ENCODE measurements at places on chromosomes 16 and 17.

- no peaks in the 10 kb centered on the region for H3K36me3 ChIP-seq
- H3K4me1 ChIP-seq, result peaks cover 31% of the 10 kb centered on the region
- H3K27ac ChIP-seq, result no peak overlapping the region
These were observed 9.3 kb downstream of the CHD9 start for GRCh38 chr16:53064081-53064578.

DNA sequence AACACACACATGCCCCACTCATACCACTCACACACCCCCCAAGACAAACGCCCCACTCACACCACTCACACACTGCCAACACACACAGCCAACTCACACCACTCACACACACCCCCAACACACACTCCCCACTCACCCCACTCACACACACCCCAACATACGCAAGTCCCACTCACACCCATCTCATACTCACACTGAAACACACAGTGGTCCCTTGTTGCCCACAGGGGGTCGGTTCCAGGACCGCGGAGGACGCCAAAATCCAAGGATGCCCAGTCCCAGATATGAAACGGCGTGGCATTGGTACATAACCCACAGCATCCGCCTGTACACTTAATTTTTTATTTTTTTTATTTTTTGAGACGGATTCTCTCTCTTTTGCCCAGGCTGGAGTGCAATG, 20.9 kb downstream of the RNF213 start:
- H3K4me1 ChIP-seq, result peaks cover 15% of the 10 kb centered on the region
- no peak overlapping the region for H3K4me3 ChIP-seq
- H3K36me3 ChIP-seq, result peaks cover 48% of the 10 kb centered on the region
- no peaks in the 10 kb centered on the region for H3K27me3 ChIP-seq

DNA sequence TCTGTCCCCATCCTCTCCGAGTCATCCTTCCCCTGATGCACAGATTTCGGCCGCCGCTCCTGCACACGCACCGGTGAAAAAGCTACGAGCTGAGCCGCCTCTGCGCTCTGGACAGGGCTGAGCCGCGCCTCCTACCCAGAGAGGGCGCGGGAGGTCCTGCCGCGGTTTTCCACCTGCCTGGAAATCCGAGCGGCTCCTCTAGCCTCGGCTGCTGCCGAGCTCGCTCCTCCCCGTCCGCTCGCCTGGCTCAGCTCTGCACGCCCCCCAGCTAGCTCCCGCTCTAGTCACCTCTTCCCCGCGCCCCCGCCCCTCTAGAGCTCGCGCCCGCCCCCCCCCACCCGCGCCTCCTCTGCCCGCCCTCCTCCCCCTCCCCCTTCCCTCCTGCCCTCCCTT, 198 bp upstream of the SHISA9 start:
- no peak for DNase-seq
- H3K36me3 ChIP-seq, result no peaks in the 10 kb centered on the region
- peaks cover 3% of the 10 kb centered on the region for H3K4me1 ChIP-seq
- no peak overlapping the region for H3K27ac ChIP-seq
- peaks cover 55% of the 10 kb centered on the region for H3K27me3 ChIP-seq

DNA sequence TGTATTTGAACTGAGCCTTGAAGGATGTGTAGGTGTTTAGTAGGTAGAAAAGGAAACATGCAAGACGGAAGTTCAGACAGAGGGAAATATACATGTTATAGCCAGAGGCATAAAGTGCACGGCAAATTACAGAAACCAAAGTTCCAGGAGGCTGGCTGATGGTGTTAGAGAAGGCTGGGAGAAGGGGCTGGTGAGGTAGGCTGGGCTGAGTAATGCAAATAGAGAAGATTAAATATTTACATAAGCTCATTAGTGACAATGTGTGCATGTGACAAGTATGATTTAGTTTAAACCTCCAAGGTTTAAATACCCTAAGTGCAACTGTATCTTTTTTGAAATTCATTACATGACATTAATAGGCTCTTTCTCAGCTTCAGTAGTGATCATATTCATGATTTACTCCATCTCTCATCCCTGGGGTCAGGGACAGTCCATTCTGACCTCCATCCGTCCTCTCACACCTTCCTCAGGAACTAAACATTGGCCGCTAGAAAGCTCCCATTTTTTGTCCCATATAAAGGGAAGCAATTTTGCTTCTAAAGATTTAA, 399.8 kb upstream of the SALL1 start:
- no peak overlapping the region for H3K4me3 ChIP-seq
- H3K27me3 ChIP-seq, result no peaks in the 10 kb centered on the region
- DNase-seq, result no peak
- no peak overlapping the region for H3K27ac ChIP-seq
- H3K4me1 ChIP-seq, result no peaks in the 10 kb centered on the region

DNA sequence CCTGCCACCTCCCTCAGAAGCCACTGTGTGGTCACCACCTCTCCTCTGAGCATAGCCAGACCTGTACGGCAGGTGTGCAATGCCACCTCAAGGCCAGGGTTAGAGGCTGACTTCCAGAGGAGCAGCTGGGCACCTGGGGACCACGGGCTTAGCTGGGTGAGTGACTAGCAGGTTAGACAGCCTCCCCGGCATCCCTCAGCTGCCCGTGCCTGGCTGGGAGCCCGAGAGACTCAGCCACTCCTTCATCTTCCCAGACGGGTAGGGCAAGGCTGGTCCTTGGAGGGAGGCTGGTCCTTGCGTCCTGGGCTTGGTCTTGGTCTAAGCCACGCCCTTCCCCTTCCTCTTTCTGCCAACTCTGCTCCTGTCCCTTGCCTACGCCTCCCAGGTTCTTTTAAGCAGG, 7.8 kb downstream of the CRHR1 start:
- H3K27me3 ChIP-seq, result peaks cover 39% of the 10 kb centered on the region
- no peak overlapping the region for H3K27ac ChIP-seq
- no peak overlapping the region for H3K4me3 ChIP-seq
- no peaks in the 10 kb centered on the region for H3K4me1 ChIP-seq
- H3K36me3 ChIP-seq, result no peaks in the 10 kb centered on the region

- H3K36me3 ChIP-seq, result peaks cover 8% of the 10 kb centered on the region
- H3K27me3 ChIP-seq, result no peaks in the 10 kb centered on the region
- no peak overlapping the region for H3K27ac ChIP-seq
- H3K4me1 ChIP-seq, result no peaks in the 10 kb centered on the region
- no peak overlapping the region for H3K4me3 ChIP-seq
- DNase-seq, result no peak
These were observed 27.0 kb downstream of the NME3 start for GRCh38 chr16:1744338-1744840.

DNA sequence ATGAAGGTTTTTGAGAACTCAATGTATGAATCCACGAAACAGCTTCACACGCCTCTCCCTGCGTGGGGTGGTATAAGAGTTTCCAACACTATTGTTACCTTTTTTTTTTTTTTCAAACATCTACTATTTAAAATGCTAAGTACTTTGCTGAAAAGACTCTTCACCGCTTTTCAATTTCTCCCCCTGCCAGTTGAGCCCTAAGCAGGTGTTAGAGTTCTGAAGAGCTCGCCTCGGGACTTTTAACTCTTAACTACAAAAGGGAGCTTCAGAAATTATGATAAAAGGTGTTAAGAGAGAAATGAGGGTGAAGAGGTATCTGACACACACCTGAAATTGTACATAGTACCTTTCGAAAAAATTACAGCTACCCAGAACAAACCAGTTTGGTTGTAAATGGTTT, 20.9 kb upstream of the PSMD7 start:
- H3K4me1 ChIP-seq, result no peaks in the 10 kb centered on the region
- H3K36me3 ChIP-seq, result peaks cover 6% of the 10 kb centered on the region
- no peak overlapping the region for H3K27ac ChIP-seq
- no peak overlapping the region for H3K4me3 ChIP-seq
- no peak for DNase-seq
- peaks cover 20% of the 10 kb centered on the region for H3K27me3 ChIP-seq

DNA sequence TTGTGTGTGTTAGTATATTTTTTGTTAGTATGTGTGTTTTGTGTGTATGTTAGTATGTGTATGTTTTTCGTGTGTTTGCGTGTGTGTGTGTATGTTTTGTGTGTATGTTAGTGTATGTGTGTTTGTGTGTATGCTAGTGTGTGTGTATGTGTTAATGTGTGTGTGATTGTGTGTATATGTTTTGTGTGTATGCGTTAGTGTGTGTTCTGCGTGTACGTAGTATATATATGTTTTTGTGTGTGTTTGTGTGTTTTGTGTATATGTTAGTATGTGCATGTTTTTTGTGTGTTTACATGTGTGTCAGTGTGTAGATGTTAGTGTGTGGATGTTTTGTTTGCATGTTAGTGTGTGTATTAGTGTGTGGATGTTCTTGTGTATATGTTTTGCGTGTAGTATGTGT, 29.6 kb downstream of the RBFOX1 start:
- no peak overlapping the region for H3K27ac ChIP-seq
- H3K4me3 ChIP-seq, result no peak overlapping the region

DNA sequence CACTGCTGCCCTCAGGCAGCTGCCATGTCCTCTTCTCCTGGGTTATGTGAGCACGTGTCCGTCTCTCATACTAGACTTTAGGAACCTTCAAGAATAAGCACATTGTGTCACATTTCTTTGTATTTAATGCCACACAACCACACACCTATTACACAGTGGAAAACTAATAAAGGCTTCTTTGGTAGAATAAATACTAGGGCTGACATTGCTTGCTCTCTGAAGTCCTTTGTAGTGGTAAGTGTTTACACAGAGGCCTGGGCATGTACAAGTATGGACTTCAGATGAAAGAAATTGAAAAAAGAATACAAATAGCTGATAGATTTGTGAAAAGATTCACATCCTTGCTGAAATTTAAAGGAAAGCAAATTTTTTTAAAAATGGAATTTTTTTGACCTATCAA, 188.1 kb upstream of the CCL2 start:
- DNase-seq, result no peak
- H3K27me3 ChIP-seq, result peaks cover 1% of the 10 kb centered on the region
- no peak overlapping the region for H3K4me3 ChIP-seq
- no peaks in the 10 kb centered on the region for H3K36me3 ChIP-seq

- no peak overlapping the region for H3K4me3 ChIP-seq
- H3K27ac ChIP-seq, result no peak overlapping the region
- DNase-seq, result no peak
- no peaks in the 10 kb centered on the region for H3K4me1 ChIP-seq
- H3K36me3 ChIP-seq, result no peaks in the 10 kb centered on the region
These were observed 31.7 kb upstream of the STH start for GRCh38 chr17:45967378-45967777.

DNA sequence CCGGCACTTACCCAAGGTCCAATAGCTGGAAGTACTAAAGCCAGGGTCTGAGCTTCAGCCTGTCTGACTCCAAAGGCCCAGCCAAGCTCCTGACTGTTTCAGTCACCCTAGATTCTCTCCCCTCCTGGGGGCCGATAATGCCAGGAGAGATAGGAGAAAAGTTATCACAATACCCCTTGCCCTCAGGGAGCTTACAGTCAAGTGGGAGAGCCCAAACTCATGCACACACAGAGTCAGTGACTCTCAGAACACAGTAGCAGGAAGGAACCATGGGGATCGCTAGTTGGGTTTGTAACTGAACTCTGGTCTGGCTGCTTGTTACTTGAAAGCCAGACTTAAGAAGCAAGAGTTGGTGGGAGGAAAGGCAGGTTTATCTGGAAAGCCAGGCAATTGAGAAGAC, 14.9 kb downstream of the ZNF768 start:
- H3K4me1 ChIP-seq, result peaks cover 2% of the 10 kb centered on the region
- H3K27ac ChIP-seq, result peak overlapping the region; percentile 1
- H3K4me3 ChIP-seq, result no peak overlapping the region
- H3K36me3 ChIP-seq, result peaks cover 60% of the 10 kb centered on the region

DNA sequence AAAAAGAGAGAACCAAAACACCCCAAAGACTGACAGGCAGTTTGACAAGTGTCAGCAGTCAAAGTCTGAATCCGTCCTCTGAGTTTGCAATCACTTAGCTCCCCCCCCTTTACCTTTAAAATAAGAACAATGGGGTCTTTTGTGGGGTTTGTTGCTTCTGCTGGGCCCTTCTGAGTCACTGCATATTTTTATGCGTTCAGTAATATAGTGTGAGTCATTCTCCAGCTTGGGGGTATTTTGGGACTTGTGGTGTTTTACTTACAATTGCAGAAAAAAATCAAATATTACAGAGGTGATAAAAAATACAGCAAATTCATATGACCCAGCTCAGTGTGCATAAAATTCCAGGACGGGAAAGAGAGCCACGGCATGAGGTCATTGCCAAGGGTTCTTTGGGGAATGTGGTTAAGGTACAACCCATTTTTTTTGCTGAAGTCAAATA, 120.1 kb downstream of the CYLD start:
- peaks cover 5% of the 10 kb centered on the region for H3K27me3 ChIP-seq
- no peaks in the 10 kb centered on the region for H3K36me3 ChIP-seq
- H3K27ac ChIP-seq, result no peak overlapping the region
- no peaks in the 10 kb centered on the region for H3K4me1 ChIP-seq
- DNase-seq, result no peak

- H3K4me1 ChIP-seq, result no peaks in the 10 kb centered on the region
- no peak overlapping the region for H3K4me3 ChIP-seq
- H3K36me3 ChIP-seq, result no peaks in the 10 kb centered on the region
- no peak for DNase-seq
These were observed 27.4 kb upstream of the ZNF423 start for GRCh38 chr16:49883076-49884014.

DNA sequence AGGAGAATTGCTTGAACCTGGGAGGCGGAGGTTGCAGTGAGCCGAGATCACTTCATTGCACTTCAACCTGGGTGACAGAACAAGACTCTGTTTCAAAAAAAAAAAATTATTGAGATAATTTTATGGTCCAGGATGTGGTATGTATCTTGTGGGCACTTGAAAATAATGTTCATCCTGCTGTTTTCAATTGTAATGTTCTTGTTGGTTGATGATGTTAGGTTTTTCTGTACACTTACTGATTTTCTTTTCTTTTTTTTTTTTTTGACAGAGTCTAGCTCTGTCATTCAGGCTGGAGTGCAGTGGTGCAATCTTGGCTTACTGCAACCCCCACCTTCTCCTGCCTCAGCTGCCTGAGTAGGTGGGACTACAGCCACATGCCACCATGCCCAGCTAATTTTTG, 29.7 kb downstream of the TBX21 start:
- H3K36me3 ChIP-seq, result no peaks in the 10 kb centered on the region
- no peak overlapping the region for H3K4me3 ChIP-seq
- peaks cover 10% of the 10 kb centered on the region for H3K4me1 ChIP-seq
- H3K27me3 ChIP-seq, result peaks cover 7% of the 10 kb centered on the region

DNA sequence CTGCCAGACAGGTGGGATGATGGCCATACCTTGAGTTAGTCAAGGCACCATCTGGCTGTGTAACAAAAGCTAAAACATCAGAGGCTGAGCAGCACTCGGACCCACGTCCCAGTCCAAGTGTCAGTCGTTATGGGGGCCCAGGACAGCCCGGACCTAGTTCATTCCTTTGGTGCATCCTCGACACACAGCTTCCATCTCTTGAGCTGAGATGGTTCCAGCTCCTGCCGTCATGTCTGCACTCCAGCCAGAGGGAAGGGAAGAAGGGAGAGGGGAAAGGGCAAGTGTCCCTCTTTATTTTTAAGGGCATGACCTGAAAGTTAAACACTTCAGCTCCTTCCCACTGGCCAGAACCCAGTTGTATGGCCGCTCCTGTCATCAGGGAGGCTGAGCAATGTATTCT, 218.0 kb downstream of the SEC14L1 start:
- DNase-seq, result no peak
- H3K27me3 ChIP-seq, result no peaks in the 10 kb centered on the region
- H3K27ac ChIP-seq, result no peak overlapping the region
- peaks cover 12% of the 10 kb centered on the region for H3K4me1 ChIP-seq
- H3K36me3 ChIP-seq, result no peaks in the 10 kb centered on the region
